ENCODE measurements at places on chromosomes 2 and 18. TPM values are rescaled to one million over a fixed set of nuclear protein-coding genes. Genes with fewer than 3 reads are reported as not detected.
A peak's percentile ranks its signal among the peaks of the same experiment; 100 is the strongest.

The TDRD15 gene
- 0.07 TPM for total RNA-seq

The CMPK2 gene
- 0.12 TPM for total RNA-seq

The KLF11 gene
- total RNA-seq: 5.6 TPM

The ALPG gene
- total RNA-seq: 2.5 TPM

The CCDC150 gene
- total RNA-seq: 30.2 TPM

The ATP6V1B1 gene
- not detected for total RNA-seq

- no peak for DNase-seq
These were observed 27.5 kb downstream of the NBEAL1 start for GRCh38 chr2:203042178-203042577.

GRCh38 chr2:161480123-161480522 is 64.0 kb downstream of the TBR1 start:
- DNase-seq: no peak

- no peak for DNase-seq
These were observed 78.5 kb downstream of the PPP1R1C start for GRCh38 chr2:182064019-182064778.

- no peak for DNase-seq
These were observed 25.8 kb downstream of the SANBR start for GRCh38 chr2:61091485-61091884.

- no peak for DNase-seq
These were observed 50.0 kb downstream of the RHBDD1 start for GRCh38 chr2:226885769-226886435.

DNA sequence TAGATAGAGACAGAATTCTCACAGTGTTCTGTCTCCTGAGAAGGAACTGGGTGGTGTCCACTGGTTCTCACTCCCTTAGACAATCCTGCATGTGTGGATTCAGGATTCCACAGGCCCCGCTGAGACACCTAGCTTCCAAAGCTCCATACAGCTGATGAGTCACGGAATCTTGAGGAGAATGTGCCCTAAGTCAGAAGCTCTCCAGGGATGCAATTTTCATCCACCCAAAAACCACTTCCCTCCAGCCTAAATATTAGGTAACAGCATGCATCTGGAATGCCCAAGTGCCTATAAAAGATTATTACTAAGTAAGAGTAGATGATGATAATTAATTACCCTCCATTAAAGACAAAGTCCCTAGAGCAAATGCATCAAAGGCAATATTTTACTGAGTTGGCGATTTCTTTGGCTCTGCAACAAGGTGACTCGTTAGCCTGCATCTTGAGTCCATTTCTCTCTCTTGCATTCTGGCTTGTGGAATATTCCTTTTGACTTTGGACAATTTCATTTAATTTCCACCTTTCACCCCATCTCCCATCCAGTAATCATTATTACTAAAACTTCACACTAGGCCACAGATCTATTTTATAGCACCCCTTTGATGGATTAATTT is 475.1 kb downstream of the TNS1 start:
- DNase-seq: no peak

DNA sequence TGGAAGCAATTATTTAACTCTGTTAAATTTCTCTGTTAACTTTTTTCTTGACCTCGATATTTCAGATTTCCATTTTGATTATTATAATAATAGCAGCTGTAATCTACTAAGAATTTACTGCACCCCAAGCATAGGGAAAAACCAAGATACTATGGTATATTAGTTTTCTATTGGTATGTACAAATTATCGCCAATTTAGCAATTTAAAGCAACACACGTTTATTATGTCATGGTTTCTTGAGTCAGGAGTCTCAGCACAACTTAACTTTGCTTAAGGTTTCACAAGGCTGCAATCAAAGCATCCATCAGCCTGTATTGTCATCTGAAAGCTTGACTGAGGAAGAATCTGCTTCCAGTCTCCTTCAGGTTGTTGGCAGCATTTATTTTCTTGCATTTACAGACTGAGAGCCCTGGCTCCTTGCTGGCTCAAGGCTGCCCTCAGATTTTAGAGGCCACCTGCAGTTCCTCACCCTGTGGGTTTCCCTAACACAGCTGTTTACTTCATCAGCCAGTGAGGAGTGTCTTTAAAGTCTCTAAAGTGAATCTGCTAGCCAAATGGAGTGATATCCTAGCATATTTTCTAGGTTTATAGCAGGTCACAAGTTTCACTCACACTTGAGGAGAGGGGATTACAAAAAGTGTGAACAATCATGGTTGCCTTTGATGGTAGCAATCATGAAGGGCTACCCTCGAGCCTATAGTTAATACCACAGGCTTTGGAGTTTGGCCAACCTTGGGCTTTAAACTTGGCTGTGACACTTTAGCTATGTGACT is 4.4 kb upstream of the VPS54 start:
- DNase-seq: peak; percentile 66

DNA sequence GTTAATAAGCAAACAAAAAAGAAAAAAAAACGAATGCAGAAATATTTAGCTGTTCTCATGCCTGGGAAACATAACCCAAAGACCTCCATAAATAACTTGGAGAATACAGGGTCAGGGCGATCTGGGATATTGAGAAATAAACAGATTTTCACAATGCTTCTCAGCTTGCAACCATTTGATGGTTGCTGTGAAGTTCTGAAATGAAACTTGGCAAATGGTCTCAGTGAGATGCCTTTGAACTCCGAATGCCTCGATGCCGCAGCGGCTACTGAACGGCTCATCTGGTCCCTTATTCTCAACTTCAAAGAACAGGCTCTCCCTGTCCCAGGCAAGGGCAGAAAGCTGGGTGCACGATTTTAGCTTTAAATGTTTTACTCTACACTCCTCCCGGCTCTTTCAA is 78.1 kb downstream of the ZNF516 start:
- DNase-seq: no peak

DNA sequence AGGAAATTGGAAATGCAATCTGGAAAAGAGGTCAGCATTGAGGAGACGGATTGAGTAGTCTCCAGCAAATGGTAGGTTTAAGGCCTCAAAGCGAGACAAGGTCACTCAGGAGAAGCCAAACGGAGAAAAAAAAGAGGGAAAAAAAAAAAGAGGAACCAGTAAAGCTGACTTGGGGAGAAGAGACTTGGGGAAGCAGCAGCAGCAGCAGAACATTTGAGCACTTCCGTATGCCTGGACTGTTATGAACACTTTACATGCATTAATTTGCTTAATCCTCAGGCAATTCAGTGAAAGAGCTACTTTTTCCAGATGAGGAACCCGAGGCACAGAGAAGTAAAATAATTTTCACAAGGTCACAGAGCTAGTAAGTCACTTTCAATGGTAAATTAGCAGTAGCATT is 81.3 kb downstream of the OSBPL6 start:
- DNase-seq: no peak

GRCh38 chr2:17615728-17616351 is 75.3 kb downstream of the VSNL1 start:
- DNase-seq: no peak

DNA sequence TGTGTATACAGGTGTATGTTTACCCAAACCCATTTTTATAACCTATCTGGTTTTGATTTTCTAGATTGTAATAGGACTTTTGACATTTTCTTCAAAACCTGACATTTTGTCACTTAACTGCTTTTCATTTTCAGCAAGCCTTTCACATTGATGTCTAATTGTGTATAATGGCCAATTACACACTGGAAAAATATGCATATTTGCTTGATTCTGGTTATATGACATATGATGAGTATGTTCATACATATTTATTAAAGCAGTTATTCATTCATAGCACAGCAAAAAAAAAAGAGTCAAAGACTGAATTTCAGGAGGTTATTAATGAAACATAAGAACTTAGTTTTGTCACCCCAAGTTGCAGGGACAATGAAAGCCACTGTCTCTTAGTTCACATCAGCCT is 307.7 kb upstream of the TNP1 start:
- no peak for DNase-seq

- peak; percentile 94 for DNase-seq
These were observed at the start of gene LIPG for GRCh38 chr18:49561289-49562193. TSS of gene LIPG (plus strand) at chr18:49562057. CDS start at chr18:49562309, 252 bp downstream.

DNA sequence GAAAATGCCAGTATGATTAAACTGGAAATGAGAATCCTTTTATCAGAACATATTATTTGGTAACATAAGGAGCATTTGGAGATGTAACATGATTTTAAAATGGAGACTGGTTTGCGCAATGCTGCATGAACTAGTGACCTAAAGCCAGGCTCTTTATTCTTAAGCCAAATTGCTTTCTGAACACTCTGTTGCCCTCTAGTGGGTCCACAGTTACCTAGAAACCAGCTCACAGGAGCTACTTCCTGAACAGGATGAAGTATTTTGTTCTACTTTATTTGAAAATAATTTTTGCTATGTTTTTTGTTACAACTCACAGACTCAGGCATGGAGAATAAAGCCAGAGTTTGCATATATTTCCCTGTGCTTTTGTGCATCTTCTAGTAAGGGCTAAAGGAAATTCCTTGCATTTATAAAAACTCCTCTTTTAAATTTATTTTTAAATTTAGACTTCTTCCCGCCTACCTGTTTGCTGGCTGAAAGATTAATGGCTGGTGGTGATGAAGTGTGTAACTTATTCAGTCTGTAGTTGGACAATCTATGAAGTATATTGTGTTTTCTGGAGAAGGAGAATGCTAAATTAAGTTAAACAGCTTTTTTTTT is 146.7 kb downstream of the PARD3B start:
- DNase-seq: peak; percentile 85

DNA sequence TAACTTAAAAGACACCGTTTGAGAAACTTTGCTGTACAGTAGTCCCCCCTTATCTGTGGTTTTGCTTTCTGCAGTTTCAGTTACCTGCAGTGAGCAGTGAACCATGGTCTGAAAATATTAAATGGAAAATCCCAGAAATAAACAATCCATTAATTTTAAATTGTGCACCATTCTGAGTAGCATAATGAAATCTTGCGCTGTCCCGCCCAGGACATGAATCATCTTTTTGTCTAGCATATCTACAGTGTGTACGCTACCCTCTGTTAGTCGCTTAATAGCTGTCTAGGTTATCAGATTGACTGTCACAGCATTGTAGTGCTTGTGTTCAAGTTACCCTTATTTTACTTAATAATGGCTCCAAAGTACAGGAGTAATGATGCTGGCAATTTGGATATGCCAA is 6.1 kb downstream of the ARPC2 start:
- DNase-seq: no peak

GRCh38 chr2:11156396-11157075 is 1.3 kb downstream of the SLC66A3 start:
- DNase-seq: no peak

- peak; percentile 14 for DNase-seq
These were observed 7.9 kb downstream of the GREB1 start for GRCh38 chr2:11541693-11542274.

GRCh38 chr2:159098361-159098760 is 129.9 kb downstream of the TANC1 start:
- DNase-seq: no peak

DNA sequence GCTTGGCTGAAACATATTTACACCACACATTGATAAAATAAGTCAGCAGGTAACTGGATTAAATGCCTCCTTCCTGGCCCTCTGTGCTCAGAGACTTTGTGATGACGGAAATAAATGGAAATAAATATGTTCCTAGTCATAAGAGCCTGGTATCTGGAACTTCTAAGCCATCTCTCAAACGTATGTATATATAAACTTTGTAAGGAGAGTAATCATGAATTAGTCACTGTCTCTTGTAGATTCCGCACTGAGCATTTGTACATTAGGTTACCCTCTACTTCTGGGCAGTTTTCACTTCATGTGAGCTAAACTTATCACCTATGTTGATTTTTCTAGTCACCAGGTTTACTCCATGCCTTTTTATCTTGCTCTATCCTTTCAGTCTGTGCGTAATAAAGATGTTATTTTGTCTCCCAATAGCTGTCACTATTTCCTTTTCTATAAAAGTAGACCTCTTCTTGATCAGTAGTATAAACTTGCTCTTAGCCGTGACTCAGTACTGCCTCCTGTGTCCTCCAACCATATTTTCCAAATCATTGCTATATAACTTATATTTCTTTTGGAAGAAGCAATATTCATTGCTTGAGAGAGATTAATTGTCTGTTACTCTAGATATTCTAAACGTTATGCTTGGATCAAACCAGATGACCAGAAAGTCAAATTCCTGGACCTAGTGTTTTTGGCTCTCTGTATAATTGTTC is 53.2 kb downstream of the FEZ2 start:
- DNase-seq: no peak

- no peak for DNase-seq
These were observed 191.4 kb downstream of the SS18 start for GRCh38 chr18:25898965-25899364.

DNA sequence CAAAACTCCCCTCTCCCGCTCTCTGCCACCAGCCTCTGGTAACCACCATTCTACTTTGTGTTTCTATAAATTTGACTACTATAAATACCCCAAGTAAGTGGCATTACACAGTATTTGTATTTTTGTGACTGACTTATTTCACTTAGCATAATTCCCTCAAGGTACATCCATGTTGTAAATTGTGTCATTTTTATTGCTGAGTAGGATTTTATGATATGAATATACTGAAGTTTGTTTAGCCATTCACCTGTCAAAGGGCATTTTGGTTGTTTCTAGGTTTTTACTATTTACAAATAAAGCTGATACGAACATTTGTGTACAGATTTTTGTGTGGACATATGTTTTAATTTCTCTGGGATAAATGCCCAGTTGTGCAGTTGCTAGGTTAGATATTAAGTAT is 174.0 kb upstream of the MMADHC start:
- no peak for DNase-seq

DNA sequence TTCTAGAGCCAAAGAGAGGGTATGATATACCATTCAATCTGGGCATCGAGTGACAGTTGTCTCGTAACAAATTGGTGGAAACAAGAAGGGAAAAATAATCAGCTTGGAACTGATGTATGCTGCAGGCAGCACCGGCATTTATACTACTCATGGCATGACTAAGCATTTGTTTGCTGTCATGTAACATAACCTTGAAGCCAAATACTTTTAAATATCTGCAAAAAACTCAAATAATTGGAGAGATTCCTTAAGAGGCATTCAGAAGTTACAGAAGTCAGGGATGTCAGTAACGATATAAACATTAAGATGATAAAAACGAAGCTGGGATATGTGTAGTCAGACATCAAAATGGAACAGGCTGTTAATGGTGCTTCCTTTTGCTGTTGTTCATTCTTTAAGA is 157.3 kb upstream of the MMADHC start:
- DNase-seq: no peak

DNA sequence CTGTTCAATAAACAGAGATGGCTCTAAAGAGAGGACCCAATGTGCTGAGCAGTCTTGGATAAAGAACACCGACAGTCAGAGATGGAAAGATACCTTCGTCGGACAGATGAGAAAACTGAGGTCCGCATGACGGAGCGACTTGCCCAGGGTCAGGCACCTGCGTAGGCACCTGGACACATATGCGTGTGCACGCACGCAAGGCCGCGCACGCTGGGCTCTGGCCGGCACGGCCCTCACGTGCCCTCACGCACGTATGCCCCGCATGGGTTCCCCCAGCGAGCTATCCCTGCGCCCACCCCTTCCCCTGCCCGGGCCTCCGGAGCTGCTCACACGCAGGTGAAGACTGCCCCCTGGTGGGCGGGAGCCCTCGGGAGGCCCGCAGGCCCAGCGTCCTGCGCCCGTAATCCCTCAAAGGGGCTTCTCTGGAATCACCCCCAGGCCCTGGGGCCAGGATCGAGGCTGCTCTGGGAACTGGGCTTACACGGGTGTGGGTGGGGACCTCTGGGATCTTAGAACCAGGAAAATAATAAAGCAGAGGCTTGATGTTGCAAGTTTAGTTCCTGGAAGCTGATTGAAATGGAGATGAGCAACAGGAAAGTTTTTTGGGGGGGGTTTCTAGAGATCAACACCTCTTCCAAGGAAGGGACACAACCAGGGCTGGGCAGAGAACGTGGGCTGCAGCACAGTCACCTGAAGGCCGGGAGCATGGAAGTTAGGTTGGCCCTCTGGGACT is 246.3 kb downstream of the TNS1 start:
- peak; percentile 93 for DNase-seq

- DNase-seq: no peak
These were observed 95.0 kb downstream of the TNFRSF11A start for GRCh38 chr18:62420151-62420512.
